LHCN-M2 (cell line): ENCODE measurements at places on chromosomes 2 and 18. TPM values are rescaled to one million over a fixed set of nuclear protein-coding genes. Genes with fewer than 3 reads are reported as not detected.

- DNase-seq = no peak
Measured at GRCh38 chr2:82814146-82814545, 1644.9 kb downstream of the SUCLG1 start.

GRCh38 chr18:62152844-62153243 lies 34.0 kb downstream of the PIGN start:
- DNase-seq = no peak

GRCh38 chr2:19127616-19128015 lies 230.8 kb downstream of the OSR1 start:
- no peak for DNase-seq

- no peak for DNase-seq
Measured at GRCh38 chr2:110219496-110220189, 7.3 kb upstream of the MTLN start.

DNA sequence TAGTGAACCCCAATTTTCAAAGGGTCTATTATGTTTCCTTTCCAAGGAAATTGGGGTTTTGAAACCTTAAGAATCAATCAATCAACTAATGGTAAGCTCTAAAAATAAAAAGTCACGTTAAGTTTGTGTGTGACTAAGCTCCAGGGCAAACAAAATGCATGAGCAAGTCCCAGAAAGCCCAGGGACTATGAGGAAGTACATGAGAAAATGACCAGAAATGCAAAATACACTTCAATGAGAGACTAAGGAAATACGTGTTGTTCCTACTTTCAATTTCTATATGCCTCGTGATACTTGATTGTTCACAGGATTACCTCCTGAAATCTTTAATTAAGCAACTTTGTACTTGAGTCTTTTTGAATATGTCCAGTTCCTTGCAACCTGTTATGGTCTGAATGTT lies 684.4 kb upstream of the SYT4 start:
- DNase-seq = no peak

GRCh38 chr2:61620244-61621159 lies 82.3 kb upstream of the XPO1 start:
- peak; percentile 88 for DNase-seq

GRCh38 chr2:178530625-178531142 lies 50.4 kb downstream of the PLEKHA3 start:
- DNase-seq = peak; percentile 6

DNA sequence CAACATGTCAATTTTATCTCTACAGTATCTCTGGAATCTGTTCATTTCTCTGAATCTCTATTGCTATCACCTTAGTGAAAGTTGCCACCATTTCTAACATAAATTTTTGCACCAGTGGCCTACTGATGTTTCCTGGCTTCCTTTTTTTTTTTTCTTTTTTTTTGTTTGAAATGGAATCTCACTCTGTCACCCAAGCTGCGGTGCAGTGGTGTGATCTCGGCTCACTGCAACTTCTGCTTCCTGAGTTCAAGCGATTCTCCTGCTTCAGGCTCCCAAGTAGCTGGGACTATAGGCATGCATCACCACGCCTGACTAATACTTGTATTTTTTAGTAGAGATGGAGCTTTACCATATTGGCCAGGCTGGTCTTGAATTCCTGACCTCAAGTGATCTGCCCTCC lies 35.1 kb downstream of the KCNJ13 start:
- no peak for DNase-seq

- DNase-seq = no peak
Measured at GRCh38 chr2:129396980-129397599, 582.4 kb upstream of the RAB6C start.

GRCh38 chr2:74739129-74739528 lies 85.1 kb downstream of the SEMA4F start:
- DNase-seq = no peak

GRCh38 chr2:66066032-66066431 lies 368.9 kb upstream of the MEIS1 start:
- no peak for DNase-seq

- no peak for DNase-seq
Measured at GRCh38 chr2:133838642-133839365, 270.5 kb upstream of the NCKAP5 start.

- no peak for DNase-seq
Measured at GRCh38 chr2:170715932-170716777, 1.0 kb downstream of the SP5 start.

DNA sequence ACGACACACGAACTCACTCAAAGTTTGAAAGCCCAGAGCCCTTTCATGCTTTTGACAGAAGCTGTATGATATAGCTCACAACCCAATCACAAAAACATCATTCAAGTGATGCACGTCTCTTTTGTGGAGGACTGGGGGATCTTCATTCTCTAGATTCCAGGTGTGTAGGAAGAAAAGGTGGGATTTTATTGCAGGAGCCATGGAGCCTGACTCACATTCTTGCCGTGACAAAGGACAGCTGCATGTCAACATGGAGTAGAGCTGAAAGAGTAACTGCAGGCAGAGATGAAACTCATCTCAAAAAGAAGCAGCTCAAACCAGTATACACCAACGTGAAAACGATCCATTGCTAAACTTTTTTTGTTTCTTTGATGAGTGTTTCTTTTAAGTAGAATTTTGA lies 50.9 kb upstream of the PDE1A start:
- DNase-seq = peak; percentile 2

DNA sequence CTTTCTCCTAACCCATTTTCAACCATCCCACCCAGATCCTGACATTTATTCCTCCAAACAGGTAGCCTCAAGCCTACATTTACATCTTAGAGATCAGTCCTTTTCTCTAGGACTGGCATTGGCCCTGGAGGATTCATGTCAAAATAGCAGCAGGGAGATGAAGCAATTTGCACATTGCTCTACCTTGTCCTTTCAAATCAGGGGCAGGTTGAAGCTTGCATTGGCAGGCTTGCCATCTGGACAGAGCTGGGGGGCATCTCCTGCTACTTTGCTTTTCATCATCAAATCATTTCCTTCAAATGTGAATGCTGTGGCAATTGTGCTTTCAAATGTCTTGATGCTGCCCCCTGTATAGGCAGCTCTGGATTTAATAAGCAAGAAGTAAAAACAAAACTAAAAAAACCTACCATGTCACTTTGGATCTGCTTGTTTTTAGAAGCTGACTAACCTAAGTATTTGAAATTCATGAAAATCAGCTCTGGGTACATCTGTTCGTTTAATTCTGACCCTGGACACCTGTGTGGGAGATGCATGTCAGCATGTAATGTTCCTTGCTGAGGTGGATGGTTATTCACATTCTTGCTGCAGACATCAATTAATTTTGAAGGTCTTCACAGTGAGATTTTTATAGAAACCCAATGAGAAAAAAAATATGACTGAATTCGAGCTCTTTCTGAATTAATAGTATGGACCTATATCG lies 47.9 kb downstream of the KIF5C start:
- no peak for DNase-seq

DNA sequence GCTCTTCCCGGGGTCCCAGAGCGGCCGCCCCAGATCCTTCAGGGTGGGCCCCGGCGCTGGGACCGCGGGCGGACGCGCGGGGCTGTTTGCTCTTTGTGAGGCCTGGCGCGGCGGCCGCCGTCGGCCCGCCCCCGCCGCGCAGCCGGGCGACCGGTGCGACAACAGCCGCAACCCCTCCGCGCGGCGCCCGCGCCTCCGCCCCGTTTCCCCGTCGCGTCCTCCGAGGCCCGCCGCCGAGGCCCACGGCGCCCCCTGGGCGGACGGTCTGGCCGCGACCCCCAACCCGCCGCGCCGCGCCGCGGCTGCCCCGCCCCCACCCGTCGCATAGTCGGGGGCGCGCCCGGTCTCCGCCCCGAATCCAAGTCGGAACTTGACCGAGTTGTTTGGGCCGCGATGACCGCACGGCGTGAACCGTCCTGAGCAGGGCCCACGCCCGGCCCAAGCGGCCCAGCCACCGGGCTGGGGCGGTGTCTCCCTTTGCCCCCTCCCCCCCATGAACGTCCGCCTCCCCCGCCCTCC lies 448 bp downstream of the YPEL5 start:
- no peak for DNase-seq

DNA sequence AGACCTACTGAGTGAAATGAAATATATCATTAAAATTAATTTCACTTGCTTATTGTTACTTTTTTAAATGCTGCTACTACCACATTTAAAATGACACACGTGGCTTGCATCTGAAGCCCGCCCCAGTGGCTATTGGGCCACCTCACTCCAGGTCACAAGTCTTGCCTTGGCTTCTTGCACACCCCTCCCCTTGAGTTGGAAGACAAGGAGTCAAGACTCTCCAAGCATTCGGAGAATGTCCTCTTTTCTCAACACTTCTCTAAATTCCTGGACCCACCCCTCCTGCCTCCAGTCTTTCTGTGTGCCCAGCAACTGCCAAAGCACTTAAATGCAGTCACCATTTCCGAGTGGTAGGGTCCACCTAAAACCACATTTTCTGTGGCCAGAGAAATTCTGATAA lies 73.4 kb downstream of the ZBTB7C start:
- DNase-seq = no peak

DNA sequence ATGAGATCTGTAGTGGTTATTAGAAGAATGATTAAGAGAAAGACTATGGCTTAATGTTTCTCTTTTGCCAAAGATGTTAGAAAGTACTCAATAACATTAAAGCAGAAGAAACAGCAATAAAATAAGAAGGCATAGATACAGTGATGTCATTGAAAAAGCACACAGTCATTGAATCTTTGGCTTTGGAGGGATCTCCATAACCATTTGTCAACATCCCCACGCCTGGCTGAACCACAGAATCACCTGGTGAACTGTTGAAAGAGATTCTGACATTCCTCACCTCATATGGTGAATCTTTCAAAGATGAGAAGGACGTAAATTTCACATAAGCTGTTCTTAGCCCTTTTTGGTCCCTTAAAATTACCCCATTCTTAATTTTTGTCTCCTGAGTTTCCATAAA lies 324.6 kb upstream of the NRP2 start:
- no peak for DNase-seq

DNA sequence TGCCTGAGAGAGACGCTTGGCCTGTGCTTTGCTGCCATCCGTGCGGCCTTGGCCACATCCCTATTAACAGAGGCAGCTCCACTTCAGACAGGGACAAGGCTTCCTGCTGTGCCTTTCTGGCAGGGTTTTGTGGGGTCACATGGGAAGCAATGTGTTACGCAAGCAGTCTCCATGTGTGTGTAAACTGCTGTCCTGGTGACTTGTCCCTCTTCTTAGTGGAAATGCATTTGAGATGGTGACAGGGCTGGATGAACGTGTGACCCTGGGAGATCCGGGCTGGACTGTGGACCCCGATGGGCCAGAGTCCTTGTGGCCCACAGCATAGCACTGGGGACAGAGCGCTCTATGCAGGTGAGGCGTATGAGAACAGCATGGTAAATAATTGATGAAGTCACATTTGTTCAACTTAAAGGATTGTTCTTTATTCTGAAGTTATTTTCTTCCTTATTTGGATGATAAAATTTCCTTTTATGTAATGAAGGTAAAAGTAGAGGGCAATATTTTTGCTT lies 23.2 kb downstream of the ASB1 start:
- no peak for DNase-seq

GRCh38 chr2:106010818-106011355 lies 183.2 kb downstream of the UXS1 start:
- DNase-seq = no peak

- DNase-seq = no peak
Measured at GRCh38 chr2:20615068-20615465, 35.8 kb downstream of the HS1BP3 start.

DNA sequence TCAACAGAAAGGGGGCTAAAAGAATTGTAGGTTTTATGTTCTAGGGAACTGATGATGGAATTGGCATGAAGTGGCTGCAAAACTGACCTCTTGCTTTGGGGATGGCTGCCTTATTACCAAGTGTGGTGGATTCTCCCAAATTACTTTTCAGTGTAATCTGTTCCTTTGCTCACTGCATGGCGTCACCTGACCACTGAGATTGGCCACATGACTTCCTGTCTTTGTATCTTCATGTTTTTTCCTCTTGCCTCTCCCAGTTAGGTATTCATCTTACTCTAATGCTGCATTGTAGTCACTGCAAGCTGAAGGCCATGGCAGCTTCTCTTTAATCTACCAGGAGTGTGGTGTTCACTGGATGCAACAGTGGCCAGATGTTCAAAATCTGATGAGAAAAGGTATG lies 257.7 kb upstream of the TNP1 start:
- no peak for DNase-seq

DNA sequence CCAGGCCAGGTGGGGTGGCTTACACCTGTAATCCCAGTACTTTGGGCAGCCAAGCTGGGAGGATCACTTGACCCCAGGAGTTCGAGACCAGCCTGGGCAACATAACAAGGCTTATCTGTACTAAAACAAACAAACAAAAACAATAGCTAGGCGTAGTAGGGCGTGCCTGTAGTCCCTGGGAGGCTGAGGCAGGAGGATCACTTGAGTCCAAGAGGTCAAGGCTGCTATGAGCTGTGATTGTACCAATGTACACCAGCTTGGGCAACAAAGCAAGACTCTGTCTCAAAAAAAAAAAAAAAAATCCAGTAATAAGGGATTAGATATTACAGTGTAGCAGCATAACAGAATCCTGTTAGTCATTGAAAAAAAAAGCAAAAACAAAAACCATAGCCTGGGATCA lies 223.2 kb upstream of the FOSL2 start:
- DNase-seq = peak; percentile 33

DNA sequence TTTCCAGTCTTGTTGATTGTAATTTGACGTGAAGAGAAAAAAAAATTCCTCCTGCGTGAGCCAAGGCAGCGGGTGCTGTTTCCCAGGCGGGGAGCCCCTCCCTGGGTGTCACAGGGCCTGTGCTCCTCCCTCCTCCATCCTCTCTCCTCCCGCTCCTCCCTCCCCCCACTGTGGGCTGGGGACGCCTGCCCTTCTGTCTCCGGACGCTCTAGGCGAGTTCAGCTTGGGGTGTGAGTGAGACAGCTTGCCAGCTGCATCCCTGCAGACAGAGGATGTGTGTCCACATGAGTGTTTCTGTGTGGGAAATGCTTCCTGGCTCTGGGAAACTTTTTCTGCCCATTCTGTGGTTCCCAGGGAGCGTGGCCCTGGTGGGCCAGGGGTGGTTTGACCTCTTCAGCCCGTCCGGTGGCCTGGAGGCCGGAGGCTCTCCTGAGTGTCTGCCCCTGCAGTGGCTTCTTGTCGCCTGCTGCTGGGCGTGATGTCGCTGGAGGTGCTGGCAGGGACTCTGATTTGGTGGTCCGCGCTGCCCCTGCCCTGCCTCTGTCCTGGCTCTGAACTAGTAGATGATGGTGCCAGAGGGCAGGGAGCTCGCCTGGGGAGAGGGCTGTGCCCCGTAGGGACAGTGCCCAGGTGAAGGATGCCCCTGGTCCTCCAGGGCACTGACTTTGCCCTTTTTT lies 96.4 kb downstream of the USP40 start:
- DNase-seq = no peak

The MAP3K20 gene
- total RNA-seq = 31.7 and 32.3 TPM in 2 replicates

The SLC8A1 gene
- total RNA-seq = 21.7 and 22.5 TPM in 2 replicates

The CRYGD gene
- total RNA-seq = not detected in 2 replicates

The SPC25 gene
- 34.6 and 35.1 TPM in 2 replicates for total RNA-seq

The KLHL41 gene
- total RNA-seq = 32.3 and 91.1 TPM in 2 replicates

The UGT1A4 gene
- not detected in 2 replicates for total RNA-seq

The ASB18 gene
- total RNA-seq = not detected in 2 replicates

The CD8B gene
- total RNA-seq = not detected in 2 replicates

The NDC80 gene
- 64.1 and 90.8 TPM in 2 replicates for total RNA-seq

The UGT1A6 gene
- not detected in 2 replicates for total RNA-seq

The MCEE gene
- total RNA-seq = 6.2 and 10.6 TPM in 2 replicates

The COLEC11 gene
- total RNA-seq = not detected in 2 replicates
